ENCODE measurements at places on chromosomes 4 and X.
A peak's percentile ranks its signal among the peaks of the same experiment; 100 is the strongest.

GRCh38 chr4:92812652-92813051 is 508.9 kb downstream of the GRID2 start:
- DNase-seq, result no peak

- DNase-seq, result no peak
These were observed 370.7 kb downstream of the GPAT3 start for GRCh38 chr4:83906561-83906960.

DNA sequence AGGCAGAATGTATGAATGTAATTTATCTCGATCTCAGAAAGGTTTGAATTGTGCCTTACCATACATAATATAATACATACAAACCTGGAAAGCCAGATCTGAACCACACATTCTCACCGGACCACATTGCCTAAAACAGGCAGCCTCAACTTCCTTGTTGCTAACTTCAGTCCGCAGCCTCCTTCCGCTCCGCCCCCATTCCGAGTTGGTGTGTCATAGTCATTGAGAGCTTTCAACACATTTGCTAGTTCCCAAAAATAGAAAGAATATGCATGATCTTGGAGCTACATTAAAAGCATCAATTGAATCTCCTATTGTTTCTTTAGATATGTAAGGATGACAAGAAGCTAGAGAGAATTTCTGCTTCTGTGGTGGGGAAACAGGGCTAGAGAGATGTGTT is 127.2 kb downstream of the ARHGEF9 start:
- no peak for DNase-seq

DNA sequence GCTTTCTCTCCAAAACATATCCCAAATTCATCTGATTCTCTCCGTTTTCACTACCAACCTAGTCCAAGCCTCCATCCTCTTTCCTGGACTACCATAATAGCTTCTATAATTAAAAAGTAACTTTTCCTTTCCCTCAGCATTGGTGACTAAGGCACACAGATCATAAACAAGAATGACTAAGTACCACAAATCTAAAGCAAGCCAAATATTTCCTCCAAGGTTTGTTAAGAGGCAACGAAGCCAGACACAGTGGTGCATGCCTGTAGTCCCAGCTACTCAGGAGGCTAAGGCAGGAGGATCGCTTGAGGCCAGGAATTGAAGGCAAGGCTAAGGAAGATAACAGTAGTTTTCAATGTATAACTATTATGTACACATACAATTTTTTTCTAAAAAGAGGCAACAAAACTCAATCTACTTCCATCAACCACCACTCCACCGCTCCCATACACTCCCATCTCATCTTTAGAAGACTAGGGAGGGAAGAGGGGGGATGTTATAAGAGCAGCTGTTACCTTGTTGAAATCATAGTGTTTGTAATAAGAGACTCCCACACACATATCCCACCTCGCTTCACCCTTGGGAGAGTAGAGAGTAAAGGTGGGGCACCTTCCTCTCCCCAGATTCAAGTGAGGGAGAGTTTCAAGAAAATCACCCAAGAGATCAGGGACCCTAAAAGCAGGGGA is 4.2 kb upstream of the JCHAIN start:
- no peak for DNase-seq

- no peak for DNase-seq
These were observed 16.1 kb downstream of the TMEM175 start for GRCh38 chr4:948101-948935.

- no peak for DNase-seq
These were observed 21.4 kb downstream of the DHRSX start for GRCh38 chrX:2479420-2479780.

DNA sequence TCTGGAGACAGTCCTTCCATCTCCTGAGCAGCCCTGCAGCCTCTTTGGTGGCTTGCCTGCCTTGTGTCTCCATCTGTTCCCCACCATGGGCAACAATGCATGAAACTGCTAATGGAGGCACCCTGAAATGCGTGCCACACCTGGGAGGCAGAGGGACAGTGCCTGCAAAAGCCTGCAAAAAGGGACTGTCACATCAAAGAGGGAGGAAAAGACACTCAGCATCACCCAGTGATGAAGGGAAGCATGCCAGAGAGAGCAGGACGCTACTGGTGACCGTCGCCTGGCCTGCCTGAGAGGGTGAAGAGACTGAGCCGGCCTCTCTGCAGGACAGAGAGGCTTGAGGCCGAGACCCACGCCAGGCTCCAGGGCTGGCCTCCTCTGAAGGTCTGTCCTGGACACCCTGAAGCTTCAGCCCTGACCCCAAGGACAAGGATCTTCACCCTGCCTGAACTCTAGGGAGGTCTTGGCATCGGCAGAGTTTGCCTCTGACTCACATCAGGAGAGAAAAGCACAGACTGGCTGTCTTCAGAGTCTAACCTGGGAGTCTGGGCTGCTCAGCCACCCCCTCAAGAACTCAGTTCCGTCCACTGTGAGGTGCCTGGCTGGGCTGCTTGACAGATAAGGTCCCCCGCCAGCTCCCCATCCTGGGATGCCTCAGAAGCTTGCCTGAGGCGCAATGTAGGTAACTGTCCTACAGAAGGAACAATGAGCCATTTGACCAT is 8.1 kb downstream of the ACSL1 start:
- DNase-seq, result no peak

DNA sequence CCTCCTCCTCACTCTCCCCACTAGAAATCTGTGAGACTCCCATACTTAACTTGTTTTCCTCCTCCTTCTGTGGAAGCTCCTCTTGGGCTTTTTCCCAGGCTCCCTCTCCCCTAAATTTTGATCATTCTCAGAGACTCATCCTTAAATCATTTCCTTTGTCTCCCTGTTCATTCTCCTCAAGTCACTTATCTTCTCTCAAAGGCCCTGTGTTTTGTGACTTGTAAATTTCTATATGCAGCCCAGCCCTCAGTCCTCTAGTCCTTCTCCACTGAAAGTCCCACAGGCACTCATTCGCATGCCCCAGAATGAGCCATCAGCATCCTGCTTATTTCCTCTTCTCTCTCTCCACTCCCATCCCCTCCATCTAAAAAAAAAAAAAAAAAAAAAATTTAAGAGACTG is 171.8 kb downstream of the SOWAHB start:
- DNase-seq, result no peak

DNA sequence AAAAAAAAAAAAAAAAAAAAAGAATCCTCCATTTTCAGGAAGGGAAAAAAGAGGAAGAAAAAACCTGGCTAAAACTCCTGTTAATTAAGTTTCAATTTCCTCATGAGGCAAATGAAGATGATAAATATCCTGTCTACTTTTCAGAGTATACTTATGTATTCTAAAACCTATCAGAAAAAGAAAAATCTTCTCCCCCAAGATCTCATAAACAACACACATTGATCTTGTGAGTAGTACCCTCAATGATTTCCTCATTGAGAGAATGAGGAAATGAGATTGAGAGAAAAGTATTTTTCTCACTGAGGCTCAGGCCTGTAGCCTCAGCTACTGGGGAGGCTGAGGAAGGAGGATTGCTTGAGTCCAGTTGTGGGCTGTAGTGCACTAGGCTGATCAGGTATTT is 146.7 kb downstream of the TET2 start:
- no peak for DNase-seq

GRCh38 chr4:76904646-76905190 is 6.8 kb upstream of the SOWAHB start:
- DNase-seq, result no peak

GRCh38 chr4:118941799-118942198 is 53.1 kb downstream of the SYNPO2 start:
- DNase-seq, result no peak

DNA sequence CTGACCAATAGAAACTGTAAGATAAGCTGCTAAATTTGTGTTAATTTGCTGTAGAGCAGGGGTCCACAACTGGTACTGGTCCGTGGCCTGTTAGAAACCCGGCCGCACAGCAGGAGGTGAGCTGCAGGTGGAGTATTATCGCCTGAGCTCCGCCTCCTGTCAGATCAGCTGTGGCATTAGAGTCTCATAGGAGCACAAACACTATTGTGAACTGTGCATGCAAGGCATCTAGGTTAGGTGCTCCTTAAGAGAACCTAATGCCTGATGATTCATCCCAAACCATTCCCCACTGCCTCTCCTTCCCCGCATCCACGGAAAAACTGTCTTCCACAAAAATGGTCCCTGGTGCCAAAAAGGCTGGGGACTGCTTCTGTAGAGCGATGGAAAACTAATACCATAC is 19.7 kb downstream of the FBXW7 start:
- DNase-seq, result peak; percentile 26

- DNase-seq, result no peak
These were observed at the start of gene CFP for GRCh38 chrX:47629419-47630200. CFP (minus strand) TSS chrX:47629930; CDS start chrX:47629844, 86 bp downstream.

- no peak for DNase-seq
These were observed 61.1 kb upstream of the RAB33B start for GRCh38 chr4:139392797-139393196.

- DNase-seq, result no peak
These were observed 56.8 kb downstream of the TRPC5 start for GRCh38 chrX:112025753-112026152.

GRCh38 chrX:107716816-107717700 is 58.5 kb downstream of the TSC22D3 start:
- no peak for DNase-seq

DNA sequence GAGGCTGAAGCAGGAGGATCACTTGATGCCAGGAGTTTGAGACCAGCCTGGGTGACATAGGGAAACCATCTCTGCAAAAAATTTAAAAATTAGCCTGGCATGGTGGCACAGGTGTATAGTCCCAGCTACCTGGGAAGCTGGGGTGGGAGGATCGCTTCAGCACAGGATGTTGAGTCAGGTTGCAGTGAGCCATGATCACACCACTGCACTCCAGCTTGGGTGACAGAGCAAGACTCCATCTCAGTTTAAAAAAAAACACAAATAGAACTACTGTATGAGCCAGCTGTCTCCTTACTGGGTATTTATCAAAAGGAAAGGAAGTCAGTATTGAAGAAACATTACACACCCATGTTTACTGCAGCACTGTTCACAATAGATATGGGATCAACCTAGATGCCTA is 138.7 kb downstream of the RAP1GDS1 start:
- DNase-seq, result no peak

DNA sequence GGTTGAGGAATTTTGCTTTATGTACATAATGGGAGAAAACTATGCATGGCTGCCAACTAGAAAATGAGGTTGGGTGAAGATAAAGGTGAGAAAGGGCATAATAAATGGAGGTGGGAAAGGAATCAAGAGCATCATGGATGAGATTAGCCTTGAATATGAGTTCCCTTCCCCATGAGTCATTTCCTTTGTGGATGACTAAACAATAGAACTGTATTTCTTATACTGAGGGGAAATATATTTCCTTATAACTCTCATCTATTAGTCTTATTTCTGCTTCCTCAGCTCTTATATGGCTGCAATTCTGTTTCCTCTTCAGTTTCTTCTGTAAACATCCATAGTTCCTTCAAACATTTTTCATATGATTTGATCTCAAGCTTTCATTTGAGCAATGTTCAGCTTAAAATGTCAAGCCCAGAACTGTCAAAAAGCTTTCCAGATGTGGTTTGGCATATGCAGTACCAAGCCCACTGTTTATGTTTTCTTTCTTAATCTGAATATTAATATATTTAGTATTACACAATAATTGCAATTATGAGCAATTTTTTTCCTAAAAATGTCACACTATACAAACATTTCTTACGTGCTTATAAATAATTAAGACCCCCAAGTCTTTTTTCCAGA is 100.7 kb upstream of the GRPR start:
- DNase-seq, result no peak

GRCh38 chr4:105126311-105127169 is 20.1 kb upstream of the TET2 start:
- DNase-seq, result no peak

DNA sequence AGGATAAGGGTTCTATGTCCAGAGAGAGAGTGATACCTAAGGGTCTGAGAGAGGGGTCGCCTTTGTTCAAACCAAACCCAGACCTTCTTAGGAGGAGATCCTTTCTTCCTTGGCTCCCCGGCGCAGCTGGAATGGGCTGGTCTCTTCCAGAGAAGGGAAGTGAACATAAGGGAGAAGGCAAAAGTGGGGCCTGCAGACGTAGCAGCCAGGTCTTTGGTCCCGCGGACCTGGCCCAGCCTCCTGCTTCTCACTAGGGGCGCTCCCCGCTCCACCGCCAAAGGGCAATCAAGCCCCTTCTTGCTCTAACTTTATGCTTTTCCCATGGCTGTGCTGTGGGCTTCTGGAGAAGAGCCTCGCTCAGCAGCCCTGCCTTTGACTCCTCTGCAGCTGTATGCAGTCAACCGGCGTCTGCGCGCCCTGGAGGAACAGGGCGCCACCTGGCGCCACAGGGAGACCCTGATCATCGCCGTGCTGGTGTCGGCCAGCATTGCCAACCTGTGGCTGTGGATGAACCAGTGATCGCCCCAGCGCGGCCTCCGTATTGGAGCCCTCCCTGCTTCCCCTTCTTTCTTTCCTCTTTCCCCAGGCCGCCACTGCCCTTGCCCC is 6.5 kb downstream of the FATE1 start:
- DNase-seq, result peak; percentile 65

DNA sequence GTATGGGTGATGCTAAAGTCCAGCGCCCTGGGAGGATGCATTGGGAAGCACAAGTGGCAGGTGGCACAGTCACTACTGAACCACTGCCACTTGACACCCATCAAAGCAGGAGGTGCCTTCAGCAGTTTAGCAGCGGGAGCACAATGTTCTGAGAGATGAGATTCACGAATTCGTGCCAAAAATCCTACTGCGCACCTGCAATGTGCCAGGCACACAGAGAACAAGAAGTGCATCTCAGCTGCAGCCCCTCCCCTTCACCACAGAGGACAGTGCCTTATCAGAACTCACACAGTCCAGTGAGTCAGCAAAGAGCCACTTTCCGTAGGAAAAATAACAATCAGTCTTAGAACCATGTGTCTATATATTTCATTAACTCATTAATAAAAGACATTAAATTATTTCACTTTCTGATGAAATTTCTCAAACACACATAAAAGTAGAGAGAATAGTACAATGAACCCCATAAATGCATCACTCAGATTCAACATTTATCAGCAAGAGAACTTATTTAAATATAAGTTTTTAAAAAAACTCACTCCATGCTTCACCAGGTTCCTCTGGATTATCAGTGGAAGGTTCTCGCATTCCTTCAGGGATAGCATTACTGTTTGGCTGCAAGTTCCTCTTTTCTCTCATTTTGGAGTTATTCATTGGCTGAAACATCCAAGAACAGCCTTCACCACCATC is 47.0 kb downstream of the BEND2 start:
- DNase-seq, result peak; percentile 47

DNA sequence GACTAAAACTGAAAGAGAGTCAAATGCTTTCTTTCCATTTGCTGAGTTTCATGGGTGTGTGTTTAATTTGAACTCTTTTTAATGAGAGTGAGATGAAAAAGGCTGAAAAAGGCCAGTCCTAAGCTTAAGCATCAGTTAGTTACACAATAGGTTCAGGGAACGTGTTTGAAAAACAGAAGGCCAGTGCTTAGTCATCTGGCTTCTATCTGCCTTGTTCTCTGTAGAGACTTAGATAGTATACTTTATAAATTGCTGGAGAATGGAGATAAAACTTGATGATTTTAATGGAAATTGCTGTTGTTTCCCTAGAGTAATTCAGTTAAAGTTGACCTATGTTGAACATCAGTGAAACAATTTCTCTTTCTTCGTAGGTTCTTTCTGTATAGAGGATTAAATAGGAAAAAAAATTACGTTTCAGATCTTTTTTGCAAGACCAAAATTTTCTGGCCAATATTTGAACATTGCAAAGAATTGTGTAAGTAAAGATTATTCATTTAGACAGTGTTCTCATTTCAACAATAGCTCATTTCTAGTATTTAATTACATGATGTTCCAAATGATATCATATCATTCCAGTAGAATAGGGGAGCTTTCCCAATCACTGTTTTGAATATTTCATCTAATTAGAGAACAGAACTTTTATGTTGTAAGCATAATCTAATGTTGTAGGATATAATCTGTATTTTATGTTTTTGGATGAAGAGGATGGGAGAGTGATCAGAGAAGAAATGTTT is 1088.8 kb downstream of the ADGRL3 start:
- DNase-seq, result no peak

All from K562 (cell line).